ENCODE measurements at places on chromosomes 1 and 21.

DNA sequence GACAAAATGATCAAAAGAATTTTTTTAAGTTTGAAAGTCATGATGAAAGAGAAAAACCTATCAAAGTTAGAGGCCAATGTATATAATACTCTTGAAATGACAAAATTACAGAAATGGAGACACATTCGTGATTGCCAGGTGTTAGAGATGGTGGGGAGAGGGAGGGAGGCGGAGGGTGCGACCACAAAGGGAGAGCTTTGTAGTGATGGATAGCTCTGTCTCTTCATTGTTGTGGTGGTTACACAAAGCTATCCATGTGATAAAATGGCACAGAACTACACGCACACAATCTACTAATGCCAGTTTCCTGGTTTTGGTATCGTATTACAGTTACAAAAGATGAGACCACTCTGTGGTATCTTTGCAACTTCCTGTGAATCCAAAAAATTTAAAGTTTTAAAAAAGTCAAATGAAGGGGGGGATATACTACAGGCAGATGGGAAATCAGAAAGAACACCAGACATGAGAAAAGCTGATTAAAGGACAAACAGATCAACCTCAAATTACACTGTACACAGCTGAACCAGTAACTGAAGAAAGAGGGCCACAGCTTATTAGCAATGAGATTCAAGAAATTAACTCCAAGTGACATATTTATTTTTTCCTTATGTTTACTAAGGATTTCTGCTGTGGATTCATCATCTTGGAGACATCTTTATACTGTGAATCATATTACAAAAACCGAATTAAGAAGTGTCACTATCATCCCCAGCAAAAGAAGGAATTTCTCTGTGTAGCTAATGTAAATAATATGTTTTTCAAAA is 199.1 kb downstream of the SLC45A1 start:
- no peak for DNase-seq

DNA sequence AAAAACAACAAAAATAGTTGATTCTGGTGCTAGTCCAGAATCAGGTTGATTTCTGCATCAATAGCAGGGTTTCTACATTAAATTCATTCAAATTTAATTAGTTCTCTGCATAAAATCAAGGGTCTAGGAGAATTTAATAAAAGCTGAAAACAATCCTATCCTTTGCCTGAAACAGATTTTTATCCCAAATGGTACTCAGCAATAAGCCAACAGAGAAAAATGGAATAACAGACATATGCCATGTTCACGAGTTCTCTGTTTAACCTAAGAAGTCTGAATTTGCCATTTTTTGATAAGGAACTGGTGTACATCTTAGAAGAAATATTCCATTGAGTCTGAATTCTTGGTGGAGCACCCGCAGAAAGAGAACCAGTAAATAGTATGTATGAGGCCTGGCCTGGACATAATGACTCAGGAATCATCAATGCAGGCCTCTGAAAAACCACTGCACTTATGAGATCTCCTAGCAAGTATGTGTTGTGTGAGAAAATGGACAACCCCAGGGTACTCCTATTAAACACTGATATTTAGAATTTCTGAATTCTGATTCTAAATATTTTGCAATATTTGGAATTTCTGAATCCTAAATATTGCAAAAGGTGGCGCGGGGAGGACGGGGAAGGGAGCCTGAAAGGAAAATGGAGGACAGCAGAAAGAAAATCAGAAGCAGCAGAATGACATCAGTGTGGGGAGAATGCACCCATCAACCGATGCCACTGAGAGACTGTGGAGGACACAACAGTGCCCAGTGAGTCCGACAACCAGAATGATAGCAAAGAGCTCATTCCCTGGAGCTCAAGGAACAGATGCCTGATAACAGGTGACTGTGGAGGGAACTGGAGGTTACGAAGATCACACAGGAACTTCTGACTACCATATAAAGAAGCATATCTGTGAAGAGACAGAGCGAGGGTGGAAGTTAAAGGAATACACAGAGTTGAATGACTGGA is 97.6 kb downstream of the APP start:
- DNase-seq: no peak

GRCh38 chr1:22142315-22143064 is 407 bp downstream of the WNT4 start:
- no peak for DNase-seq

DNA sequence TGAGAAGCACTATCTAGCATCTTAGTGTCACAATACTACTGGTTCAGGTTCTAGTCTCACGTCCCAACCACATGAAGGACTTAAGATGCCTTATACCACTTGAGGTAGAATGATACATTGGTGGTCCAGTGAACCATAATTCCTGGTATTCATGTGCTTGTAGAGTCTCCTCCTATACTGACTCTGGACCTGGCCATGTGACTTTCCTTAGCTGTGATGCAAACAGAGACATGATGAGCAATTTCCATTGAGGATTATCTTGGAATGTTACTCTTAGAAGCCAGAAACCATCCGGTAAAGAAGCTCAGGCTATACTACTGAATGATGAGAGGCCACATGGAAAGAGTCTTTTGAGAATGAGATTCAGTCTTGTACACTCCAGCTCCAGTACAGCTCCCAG is 105.7 kb downstream of the NME7 start:
- no peak for DNase-seq

- DNase-seq: no peak
Observed at GRCh38 chr1:15362737-15363128, 47.0 kb upstream of the EFHD2 start.

GRCh38 chr21:31554511-31555022 is 104.9 kb upstream of the SOD1 start:
- DNase-seq: no peak

GRCh38 chr1:81671038-81671437 is 129.7 kb upstream of the ADGRL2 start:
- DNase-seq: no peak

DNA sequence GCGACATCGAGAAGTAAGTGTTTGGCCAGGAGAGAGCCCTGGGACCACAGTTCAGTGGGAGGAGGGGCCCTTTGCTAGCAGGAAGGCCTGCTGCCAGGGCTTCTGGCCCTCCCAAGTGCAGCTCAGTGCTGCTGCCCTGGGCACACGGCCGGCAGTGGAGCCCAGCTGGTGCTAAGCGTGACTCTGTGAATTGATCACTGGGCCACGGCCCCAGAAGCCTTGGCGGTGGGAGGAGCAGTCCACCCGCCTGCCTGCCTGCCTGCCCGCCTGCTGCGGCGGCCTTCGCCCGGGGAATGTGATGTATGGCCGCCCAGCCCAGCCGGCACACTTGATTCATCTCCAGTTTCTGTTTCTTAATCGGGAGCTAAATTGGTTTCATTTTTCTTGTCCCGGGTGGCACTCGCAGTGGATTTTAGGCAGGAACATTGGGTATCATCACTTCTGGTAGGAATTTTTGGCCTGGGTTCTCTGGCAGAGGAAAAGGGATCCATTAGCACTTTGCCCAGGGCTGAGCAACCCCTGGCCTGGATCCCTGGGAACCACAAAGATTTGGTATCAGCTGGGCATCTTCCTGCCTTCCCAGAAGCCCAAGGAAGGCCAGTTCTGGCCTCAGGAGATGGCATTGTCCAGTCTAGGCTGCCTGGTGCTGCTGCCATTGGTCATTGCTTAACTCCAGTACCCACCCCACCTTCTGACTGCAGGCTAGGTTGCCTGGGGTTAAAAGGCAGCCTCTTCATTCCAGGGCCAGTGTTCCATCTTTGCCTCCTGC is 28.6 kb downstream of the TMEM53 start:
- DNase-seq: no peak

DNA sequence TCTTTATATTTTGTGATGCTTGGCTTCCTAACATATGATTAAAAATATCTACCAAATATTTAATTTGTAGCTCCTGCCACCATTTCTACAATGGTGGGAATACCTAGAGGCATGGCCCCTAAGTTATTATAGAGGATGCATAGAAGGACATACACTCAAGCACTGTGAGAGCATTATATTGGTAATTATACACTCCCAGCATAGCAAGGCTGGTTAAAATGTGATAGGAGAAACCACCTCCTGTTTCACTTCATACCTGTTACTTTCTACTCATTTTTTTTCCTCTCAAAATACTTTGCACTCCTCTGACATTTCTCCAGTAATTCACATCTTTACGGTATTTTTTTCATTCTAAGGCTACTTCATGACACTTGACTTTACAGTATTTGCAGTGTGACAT is 92.9 kb downstream of the HS2ST1 start:
- no peak for DNase-seq

- no peak for DNase-seq
Observed at GRCh38 chr1:20178634-20179370, 7.1 kb upstream of the UBXN10 start.

GRCh38 chr1:234582681-234583301 is 27.2 kb downstream of the IRF2BP2 start:
- no peak for DNase-seq

DNA sequence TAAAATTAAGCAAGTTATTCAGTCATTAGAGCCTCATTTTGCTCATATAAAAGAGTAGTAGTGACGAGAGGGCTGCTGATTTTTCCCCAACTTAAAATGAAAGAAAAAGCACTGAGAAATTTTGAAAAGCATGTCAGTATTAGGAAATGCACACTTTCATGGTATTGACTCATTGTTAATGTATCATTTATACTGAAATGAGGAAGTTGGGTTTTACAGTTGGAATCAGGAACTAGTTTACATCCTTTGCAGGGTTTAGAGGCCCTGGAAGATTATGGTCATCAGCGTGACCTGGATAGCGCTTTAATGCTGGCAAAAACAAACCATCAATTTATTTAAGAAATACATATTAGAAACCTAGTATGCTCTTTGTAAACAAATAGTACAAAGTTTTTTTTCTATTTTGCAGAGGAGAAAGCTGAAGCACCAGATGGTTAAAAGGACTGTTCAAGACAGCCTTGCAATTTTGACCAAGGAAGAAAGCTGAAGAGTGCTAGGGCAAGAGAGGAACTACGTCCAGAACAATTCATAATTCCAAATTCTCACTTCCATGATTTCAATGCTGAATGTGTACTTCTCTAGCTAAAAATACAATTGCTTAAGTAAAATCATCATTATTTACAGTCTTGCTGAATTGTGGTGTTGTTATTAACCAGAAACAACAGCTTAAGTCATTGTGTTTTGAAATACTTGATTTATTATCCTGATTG is 94.8 kb upstream of the SGIP1 start:
- DNase-seq: no peak

- DNase-seq: no peak
Observed at GRCh38 chr1:25755475-25756125, 44.4 kb upstream of the SELENON start.

- DNase-seq: no peak
Observed at GRCh38 chr21:34606051-34606450, 8.9 kb downstream of the RCAN1 start.

- DNase-seq: no peak
Observed at GRCh38 chr1:13892198-13892597, 192.2 kb downstream of the PRDM2 start.

DNA sequence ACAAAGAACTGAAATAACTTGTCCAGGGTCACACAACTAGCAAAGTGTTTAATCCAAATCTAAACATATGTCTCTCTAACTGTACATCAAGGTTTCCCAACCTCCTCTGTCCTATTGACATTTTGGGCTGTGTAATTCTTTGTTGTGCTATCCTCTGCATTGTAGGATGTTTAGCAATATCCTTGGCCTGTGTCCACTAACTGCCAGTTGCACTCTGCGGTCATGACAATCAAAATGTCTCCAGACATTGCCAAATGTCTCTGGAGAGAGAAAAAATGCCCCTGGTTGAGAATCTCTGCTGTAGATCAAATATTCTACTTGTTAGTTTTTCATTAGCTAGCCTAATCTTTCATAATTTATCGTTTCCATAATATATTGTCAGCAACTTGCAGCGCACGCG is 353.4 kb upstream of the NEGR1 start:
- DNase-seq: no peak

DNA sequence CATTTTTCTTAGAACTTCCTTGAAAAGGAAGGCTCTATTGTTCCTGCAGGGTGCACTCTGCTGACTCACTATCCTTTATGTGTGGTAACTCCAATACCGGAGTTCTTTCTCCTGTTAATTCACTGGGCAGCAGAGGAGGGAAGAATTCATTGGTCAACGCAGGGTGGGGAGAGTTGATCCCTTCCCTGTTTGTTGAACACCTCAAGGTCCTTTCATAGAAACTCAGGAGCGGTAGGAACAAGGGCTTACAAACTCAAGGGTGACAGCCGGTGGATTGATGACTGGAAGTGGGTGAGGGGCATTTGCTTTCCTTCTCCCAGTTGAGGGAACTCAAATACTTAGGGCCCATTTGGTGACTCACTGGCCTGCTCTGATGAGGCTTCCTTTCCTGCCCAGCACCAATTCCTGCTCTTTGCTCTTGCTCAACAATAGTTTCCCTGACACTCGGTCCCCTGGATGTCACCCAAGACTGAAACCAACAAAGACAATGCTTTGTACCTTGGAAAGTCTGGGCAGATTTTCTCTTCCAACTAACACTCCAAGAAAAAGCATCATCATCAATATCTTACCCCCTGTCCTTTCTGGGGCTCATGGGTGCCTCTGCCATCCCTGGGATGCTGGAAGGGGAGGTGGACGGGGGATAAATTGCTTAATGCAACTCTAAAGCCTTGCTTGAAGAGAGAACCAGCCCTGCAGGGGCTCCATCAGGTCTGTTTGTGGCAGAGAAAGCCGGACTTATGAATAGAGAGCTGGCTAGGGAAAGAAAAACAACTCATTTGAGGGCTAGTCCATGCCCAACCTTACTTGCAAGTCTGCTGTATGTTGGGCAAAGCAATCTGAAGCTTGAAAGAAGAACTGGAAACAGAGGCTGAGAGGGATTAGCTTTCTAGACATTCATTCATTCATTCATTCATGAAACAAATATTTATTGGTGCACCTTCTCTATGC is 9.3 kb downstream of the SLC26A9 start:
- DNase-seq: no peak

GRCh38 chr1:22877980-22878379 is 94.7 kb downstream of the LACTBL1 start:
- DNase-seq: no peak

GRCh38 chr1:27555700-27556424 is 48.1 kb downstream of the AHDC1 start:
- no peak for DNase-seq

DNA sequence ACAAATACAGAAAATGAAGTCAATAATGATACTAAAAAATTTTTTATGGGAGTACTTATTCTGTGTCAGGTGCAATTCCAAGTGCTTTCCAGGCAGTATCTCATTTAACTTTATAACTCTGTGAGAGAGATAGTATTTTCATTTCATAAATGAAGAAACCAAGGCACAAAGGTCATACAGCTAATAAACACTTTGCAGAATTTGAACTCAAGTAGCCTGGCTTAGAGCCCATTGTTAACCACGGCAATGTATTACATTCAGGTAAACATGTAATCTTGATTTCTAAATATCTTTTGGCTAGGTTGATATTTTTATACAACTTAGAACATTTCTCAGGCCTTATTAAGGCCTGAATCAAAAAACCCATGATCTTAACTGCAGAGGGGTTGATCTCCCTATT is 28.9 kb upstream of the PKN2 start:
- no peak for DNase-seq

GRCh38 chr1:107704911-107705310 is 260.1 kb downstream of the VAV3 start:
- DNase-seq: no peak
